ENCODE measurements at places on chromosomes 5 and 9.

DNA sequence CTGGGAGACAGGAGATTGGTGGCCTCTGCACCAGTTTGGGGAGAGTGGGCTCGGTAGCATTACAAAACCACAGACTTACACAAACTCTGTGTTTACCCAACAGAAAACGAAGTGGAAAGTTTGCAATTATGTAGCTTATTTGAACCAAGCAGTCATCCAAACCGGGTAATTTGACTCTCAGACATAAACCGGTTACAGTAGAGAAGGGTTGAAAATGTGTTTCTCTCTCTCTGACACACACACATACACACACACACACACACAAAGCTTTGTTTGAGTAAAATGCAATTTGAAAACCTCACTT lies 97.1 kb upstream of the ZNF608 start:
- no peak for DNase-seq

- DNase-seq = no peak
Measured at GRCh38 chr5:80034962-80035821, at the start of gene THBS4. Gene THBS4 (plus strand): TSS chr5:80035348. CDS start chr5:80035538, 190 bp downstream.

- no peak for DNase-seq
Measured at GRCh38 chr9:129370770-129371169, 192.7 kb upstream of the IER5L start.

DNA sequence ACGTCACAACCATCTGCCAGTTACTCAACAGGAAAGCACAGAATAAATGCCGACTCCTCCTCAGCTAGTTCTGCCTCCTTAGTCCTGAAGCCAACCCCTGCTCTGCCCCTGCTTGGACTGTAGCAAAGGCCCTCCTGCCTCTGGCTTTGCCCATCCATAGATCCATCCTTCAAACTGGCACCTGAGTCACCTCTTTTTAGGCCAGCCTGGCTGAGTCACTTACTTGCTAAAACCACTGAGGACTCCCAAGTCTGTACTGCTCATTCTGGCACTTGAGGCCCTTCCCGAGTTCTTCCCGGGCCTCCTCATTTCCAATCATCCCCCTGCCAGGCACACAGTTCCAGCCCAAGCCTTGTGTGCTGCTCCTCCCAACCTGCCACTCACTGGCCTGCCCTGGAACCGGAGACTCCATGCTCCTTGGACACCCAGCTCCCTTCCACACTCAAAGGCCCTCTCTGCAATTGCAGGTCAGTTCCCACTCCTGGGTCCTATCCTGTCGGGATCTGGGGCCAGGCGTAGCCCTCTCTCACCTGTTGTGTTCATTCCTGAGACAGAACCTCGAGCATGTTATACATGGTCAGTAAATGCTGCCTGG lies 220.1 kb downstream of the DAB2IP start:
- DNase-seq = no peak

GRCh38 chr9:75615284-75615683 lies 275.2 kb upstream of the PCSK5 start:
- DNase-seq = no peak

- no peak for DNase-seq
Measured at GRCh38 chr9:93246111-93246510, 62.2 kb downstream of the WNK2 start.

- DNase-seq = no peak
Measured at GRCh38 chr9:76162086-76162730, 232.0 kb downstream of the RFK start.

- no peak for DNase-seq
Measured at GRCh38 chr5:59180515-59180914, 597.6 kb downstream of the RAB3C start.

Data from activated CD8-positive, alpha-beta memory T cell treated with anti-CD3 and anti-CD28 coated beads for 1 hour (primary cell).